ENCODE measurements at places on chromosomes 7 and 10.

- DNase-seq = no peak
Observed at GRCh38 chr7:25149836-25150235, 24.8 kb upstream of the CYCS start.

DNA sequence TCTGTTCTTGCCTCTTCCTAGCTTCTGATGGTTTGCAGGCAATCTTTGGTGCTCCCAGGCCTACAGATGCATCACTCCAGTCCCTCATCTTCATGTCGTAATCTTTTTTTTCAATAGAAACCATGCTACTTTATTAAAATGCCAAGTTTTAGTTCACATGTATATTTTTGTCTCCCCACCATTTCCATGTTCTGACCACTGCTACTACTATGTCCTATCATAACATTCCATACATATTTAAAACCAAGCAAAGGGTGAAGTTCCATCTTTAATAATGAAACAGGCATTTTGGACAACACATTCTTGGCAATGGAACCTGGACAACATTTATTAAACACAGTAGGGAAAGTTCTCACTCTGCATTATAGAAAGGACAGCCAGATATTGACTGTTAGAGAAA is 58.8 kb downstream of the ZNF518A start:
- peak; percentile 56 for DNase-seq

DNA sequence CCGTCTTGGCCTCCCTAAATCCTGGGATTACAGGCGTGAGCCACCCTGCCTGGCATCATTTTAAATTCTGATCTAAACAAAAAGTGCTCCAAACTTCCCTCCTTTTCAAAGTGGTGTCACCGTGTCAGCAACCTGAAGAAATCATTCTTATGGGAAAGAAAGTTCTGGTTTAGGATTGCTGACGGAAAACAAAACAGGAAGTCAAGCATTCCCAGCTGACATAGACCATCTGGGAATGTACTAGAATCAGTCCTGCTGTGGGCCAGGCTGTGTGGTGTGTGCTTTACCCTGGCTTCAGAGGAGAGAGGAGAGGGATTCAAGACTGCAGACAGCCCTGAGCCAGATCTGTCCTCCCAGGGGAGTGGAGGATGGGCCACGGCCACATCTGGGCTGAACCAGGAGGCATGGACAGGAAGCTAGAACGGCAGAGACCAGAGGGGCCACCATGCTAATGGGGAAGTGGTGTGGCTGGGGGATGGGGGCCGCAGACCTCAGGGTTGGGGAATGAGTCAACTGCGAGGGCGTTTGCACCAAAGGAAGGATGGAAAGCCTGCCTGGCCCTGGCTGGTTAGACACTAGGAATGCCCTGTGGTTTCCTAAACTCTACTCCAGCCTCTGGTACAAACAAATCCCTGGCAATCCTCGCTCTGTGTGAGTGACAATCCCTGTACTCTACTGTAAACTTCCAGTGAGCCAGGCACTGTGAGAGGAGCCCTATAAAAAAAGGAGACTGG is 16.7 kb upstream of the CLIP2 start:
- peak; percentile 77 for DNase-seq

DNA sequence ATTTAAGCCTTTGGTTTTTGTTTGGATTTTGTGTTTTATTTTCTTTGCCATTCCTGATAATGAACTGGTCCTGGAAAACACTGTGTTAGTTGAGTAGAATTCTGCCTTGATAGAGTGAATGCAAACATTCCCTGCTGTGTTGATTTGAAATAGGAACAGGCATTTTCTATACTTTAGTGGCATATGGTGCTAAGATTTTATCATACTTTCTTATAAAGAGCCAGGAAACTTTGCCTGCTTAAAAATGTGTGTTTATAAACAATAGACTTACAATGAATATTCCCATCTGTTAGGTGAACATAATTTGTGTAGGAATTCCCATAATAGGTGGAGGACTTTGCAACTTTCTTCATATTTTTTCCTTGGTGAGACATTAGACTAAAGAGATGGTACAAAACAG is 333.3 kb downstream of the SDK1 start:
- no peak for DNase-seq

DNA sequence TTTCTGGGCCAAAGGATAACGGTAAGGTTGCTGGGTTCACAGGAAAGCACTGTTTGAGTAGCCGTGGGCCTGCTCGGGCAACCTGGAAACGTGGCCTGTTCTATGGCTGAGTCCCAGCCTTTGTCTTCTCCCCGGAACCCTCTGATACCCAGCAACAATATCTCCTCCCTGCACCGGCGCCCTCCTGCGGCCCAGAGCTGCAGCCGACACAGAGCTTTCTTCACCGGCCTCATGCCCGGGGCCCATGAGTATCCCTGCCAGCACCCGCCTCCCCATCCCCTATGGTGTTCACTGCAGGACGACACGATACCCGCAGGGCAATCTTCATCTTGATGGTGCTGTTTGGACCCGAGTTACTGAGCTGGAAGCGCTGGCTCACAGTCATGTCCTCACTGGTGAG is 38.6 kb upstream of the NCAPG2 start:
- no peak for DNase-seq

GRCh38 chr7:54712820-54713219 is 46.2 kb downstream of the SEC61G start:
- DNase-seq = no peak

GRCh38 chr10:29798921-29799690 is 164.3 kb upstream of the SVIL start:
- DNase-seq = no peak

GRCh38 chr7:123230147-123230546 is 30.4 kb upstream of the SLC13A1 start:
- DNase-seq = no peak

DNA sequence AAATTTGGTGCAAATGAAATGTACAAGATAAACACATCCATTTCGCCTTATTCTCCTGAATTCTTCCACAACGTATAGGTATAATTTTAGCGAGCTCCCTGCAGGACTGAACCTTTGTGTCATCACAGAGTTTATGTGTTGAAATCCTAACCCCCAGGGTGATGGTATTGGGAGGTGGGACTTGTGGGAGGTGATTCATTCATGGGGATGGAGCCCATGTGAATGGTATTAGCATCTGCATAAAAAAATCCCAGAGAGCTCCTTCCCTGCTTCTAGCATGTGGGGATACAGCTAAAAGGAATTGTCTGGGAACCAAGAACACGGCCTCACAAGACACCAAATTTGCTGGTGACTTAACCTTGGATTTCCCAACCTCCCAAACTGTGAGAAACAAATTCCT is 741.4 kb upstream of the VSTM2A start:
- DNase-seq = no peak

GRCh38 chr7:93562936-93563335 is 11.6 kb downstream of the CALCR start:
- no peak for DNase-seq

GRCh38 chr10:81135851-81136250 is 598.1 kb downstream of the SH2D4B start:
- DNase-seq = no peak

GRCh38 chr7:117630501-117630900 is 150.7 kb downstream of the CFTR start:
- DNase-seq = no peak

DNA sequence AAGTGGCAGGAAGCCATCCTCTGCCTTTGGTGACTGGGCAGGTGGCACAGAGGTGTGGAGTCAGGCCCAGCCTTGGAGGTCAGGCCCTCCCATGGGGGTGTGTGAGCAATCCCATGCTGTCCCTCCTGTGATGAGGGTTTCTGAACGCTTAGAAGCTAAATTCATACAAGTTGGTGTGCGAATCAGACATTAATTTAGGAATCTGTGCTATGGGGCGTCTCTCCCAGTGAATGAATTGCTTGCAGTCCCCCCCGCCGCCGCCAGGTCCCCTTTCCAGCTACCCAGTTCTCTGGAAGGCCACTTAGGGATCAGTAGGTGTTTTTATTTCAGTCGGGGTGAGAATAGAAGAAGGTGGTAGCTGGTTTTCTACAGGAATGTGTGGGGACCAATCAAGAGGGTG is 37.5 kb downstream of the LRRC18 start:
- no peak for DNase-seq

DNA sequence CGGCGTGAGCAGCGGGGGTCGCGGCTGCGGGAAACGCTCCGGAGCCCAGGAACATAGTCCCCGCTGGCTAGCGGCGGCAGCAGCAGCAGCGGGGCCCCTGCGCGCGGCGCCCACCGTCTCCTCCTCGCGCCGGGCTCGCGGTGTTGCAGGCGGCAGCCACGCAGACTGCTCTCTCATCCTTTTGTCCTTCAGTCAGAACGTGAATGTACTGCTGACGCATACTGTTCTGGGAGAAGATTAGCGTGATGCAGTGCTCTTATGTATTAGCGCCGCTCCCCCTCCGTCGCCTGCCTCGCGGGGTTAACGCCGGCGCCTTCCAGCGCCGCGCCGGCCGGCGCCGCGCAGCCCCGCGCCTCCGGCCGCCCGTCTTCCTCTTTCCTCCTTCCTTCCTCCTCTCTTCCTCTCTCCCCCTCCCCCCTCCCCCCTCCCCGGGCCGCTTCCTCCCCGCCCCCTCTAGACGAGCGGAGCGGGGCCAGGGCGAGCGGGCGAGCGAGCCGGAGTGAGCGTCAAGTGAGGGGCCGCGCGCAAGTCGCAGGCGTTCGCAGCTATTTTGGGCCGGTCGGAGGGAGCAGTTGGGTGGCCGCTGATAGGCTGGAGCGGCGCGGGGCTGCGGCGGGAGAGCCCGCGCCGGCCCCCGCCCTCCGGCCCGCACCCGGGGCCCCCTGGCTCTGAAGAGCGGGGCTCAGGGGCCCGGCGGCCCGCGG is 816 bp upstream of the LRRC4 start:
- DNase-seq = peak; percentile 65

DNA sequence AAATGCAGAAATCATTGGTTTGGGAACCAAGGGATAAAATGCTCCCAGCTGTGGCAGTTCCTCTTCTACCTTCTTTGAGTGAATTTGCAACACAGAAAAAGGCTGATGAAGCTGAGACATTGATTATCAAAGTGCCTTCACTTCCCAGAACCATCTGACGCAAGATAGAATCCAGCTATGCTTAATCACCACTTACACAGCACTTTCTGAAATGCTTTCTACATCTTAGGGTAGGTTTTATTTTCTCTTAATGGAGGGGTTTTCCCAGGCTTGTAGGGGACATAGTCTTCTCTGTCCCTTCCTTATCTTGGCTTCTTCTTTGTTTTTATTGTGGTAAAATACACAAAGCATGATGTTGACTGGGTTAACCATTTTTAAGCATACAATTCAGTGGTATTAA is 332.6 kb upstream of the ZNF32 start:
- no peak for DNase-seq

DNA sequence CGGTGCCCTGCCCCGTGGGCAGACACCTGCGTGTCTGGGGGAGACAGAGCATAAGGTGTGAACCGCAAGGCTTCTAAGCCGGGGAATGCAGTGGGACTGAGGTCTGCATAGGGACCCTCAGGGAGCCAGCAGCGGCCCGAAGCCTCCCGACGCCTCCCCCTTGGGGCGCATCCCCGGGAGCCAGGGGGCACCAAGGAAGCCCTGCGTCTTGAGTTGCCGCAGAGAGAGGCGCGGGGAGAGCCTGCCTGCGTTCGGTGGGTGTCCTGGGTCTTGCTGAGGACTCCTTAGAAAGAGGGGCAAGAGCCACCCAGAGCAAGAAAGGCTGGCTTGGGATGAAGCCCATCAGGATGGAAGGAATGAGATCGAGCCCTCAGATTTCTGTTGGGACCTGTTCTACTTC is 18.2 kb upstream of the UNCX start:
- DNase-seq = no peak

DNA sequence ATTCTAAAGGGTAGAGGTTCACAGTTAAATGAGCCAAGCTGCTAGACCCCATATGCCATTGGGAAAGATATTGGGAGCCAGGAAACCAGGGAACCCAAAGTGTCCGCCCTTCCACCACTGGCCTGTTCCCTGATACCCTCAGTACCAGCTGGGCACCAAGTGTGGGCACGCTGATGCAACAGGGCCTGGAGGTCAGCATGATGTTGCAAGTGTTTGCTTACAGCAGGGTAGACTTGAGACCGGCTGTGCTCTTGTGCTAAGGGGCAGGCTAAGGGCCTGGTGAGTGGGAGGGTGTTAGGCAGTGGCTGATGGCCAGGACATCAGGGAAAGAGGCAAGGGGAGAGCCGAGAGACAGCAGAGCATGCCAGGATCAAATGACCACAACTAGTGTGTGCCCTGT is 21.0 kb upstream of the MYL7 start:
- DNase-seq = no peak

DNA sequence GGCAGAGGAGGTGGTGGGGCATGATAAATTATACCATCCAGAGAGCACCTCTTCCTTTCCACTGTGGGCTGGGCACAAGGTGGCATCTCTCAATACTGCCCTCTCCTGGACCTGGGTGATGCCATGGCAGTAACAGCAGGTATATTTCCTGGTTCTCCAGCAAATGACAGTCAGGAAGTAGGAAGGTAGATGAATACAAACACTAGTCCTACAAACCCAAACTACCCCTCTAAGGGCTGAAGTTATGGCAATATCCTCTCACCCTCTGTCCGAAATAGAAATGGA is 1004.9 kb downstream of the KCNMA1 start:
- no peak for DNase-seq

- no peak for DNase-seq
Observed at GRCh38 chr7:2513702-2514101, 5.9 kb upstream of the LFNG start.

- no peak for DNase-seq
Observed at GRCh38 chr10:132693676-132694075, 92.3 kb downstream of the NKX6-2 start.

GRCh38 chr7:50281680-50282445 is 22.7 kb upstream of the IKZF1 start:
- DNase-seq = no peak

- DNase-seq = no peak
Observed at GRCh38 chr10:96025566-96025965, 17.8 kb upstream of the CCNJ start.

GRCh38 chr10:19974138-19974537 is 157.9 kb downstream of the PLXDC2 start:
- DNase-seq = no peak

DNA sequence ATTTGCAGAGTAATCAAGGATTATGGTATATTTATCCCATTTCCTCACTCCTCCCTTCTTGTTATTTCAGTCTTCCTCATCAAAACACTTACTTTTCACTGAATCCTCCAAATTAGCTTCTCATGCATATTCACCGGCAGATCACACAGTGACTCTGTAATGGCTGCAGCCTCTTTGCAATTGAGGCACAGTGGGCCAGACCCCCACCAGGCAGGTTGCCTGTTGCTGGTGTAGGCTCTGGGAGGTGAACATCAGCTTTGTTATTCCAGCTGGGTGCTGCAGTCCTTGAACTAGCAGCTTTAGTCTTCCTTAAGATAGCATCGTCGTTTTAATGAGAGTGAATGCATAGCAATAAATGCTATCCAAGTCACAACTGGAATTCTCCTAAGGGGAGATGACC is 449.3 kb downstream of the CNTNAP2 start:
- DNase-seq = no peak

- no peak for DNase-seq
Observed at GRCh38 chr7:157370742-157371141, 33.9 kb downstream of the DNAJB6 start.

- no peak for DNase-seq
Observed at GRCh38 chr7:158355456-158356065, 232.1 kb downstream of the PTPRN2 start.

All from AG04449 (cell line).